Thyroid gland (tissue), 4 donors: ENCODE measurements at places on chromosomes 3 and 15. TPM values are rescaled to one million over a fixed set of nuclear protein-coding genes. Genes with fewer than 3 reads are reported as not detected.

- DNase-seq: no peak
Measured at GRCh38 chr3:50323092-50323600, 601 bp upstream of the HYAL2 start.

The SLC22A13 gene
- not detected for total RNA-seq

The SH3GL3 gene
- total RNA-seq: not detected

- no peak for DNase-seq
Measured at GRCh38 chr3:157065201-157065600, 94.7 kb downstream of the CCNL1 start.

DNA sequence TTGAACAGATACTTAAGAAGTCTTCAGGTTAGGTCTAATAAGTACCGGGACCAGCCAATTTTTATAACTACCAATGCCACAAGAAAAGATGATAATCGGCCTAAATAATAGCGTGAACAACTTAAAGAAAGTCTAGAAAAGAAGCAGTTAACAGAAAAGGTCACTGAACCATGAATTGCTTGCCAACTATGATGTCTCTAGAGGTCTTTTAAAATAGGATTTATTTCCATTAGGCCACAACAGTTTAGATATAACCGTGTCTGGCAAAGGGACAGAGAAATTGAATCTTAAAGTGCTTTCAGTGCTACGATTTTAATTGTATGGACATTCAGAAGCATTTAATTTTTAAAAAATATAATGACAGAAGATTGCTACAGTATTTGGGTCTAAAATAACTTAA lies 1070.4 kb downstream of the ROBO1 start:
- no peak for DNase-seq

- DNase-seq: peak; percentile 66
Measured at GRCh38 chr3:114217266-114217665, 20.1 kb downstream of the ZNF80 start.

The PIERCE2 gene
- 2.0 TPM for total RNA-seq
